ENCODE measurements at places on chromosomes 6 and 20.
A peak's percentile ranks its signal among the peaks of the same experiment; 100 is the strongest.

DNA sequence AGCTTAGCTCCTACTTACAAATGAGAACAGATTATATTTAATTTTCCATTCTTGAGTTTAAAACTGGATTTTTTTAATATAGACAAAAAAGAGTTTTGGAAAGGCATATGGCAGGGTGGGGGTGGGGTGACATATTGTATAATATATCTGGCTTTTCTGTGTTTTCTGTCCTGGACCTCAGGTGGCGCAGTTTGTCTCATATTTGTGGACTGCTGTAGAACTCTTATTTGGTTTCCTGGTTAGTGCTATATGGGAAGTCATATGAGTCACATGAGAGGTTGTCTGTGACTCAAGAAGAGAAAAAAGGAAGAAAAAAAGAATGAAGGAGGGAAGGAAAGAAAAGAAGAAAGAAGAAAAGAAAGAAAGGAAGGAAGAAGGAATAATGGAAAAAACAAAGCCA lies 131.8 kb downstream of the CLVS2 start:
- DNase-seq: no peak

GRCh38 chr20:14717134-14717999 lies 380.0 kb upstream of the FLRT3 start:
- no peak for DNase-seq

DNA sequence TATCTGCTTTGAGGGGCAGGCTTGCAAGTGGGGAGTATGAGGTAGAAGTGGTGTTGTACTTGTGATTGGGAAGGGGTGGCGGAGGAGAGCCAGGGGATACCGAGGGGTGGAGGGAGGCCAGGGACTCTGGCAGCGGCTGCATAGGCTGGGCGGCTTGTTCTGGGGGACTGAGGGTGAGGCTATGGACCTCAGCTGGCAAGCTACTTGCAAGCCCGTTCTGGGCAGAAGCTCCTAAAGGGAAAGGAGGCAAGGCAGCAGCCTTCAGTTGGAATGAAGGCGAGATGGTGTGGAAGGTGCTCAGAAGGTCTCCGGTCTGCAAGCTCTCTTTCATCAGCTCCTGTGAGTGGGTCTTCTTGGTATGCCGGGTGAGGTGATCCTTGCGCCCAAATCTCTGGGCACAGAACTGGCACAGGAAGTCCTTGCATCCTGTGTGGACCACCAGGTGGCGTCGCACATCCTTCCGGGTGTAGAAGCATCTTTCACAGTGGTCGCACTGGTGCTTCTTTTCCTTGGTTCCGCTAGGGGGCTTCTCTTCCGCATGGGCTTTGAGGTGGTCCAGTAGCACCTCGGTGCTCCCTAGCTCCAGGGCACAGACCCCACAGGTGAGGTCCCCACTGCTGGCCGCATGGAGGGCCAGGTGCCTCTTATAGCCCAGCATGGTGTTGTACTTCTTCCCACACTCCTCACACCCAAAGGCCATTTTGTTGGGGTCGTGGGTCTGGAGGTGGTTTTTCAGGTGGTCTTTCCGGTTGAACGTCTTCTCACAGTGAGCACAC lies 66.0 kb downstream of the PLAGL1 start:
- no peak for DNase-seq

GRCh38 chr20:42442716-42443115 lies 747.0 kb downstream of the PTPRT start:
- no peak for DNase-seq

GRCh38 chr6:20978151-20978614 lies 443.9 kb downstream of the CDKAL1 start:
- DNase-seq: no peak

- no peak for DNase-seq
These were observed 73.0 kb downstream of the PHF3 start for GRCh38 chr6:63708631-63709030.

- no peak for DNase-seq
These were observed 69.3 kb downstream of the HDDC2 start for GRCh38 chr6:125232466-125232865.

- no peak for DNase-seq
These were observed 2.7 kb upstream of the DTD1 start for GRCh38 chr20:18585134-18585533.

GRCh38 chr6:127420556-127420955 lies 38.6 kb downstream of the KIAA0408 start:
- DNase-seq: peak; percentile 65

DNA sequence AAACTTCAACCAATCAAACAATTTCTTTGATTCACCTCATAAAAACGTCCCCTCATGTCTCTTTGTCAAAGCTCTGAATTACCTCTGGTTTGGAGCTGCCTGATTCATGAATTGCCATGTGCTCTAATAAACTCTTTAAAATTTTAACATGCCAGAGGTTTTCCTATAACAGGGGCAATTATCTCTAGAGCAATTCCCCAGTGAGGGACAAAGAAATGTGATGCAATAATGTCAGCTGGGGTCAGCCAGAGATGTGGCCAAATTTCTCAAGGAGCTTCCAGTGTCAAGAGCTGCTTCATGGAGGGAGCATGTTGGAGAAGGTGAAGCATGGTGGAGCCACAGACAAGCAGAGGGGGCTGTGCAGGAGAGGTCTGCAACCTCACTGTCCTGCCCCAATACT lies 38.7 kb upstream of the RFPL4B start:
- no peak for DNase-seq

- no peak for DNase-seq
These were observed 33.0 kb downstream of the GHRH start for GRCh38 chr20:37228656-37229055.

DNA sequence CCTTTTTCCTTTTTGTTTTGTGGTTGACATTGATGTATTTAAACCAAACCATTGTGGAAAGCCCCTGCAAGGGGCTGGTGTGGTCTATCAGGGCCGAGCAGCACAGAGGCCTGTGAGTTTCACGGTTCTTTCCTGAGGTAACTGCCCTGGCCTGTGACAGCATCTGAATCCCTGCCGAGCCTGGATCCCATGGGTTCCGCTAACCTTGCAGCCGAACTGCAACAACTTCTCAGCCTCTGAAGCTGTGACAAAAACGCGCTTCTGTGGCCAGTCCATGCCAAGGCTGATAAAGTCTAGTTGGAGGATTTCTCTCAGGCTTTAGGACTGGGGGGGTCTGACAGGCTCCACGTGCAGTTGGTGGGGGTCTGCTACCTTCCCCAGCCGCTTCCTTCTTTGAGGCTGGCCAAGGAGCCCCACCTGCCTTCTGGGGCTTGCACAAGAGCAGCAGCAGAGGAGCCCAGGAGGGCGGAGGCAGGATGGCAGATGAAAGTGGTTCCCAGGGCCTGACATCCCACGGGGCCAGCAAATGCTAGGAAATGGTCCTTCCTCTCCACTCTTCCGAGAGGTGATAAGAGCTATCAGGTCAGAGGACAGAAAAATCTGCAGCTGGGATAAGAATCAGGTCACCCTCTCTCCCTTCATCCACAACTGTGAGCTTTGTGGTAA lies 150.9 kb downstream of the PREX1 start:
- no peak for DNase-seq

- no peak for DNase-seq
These were observed 38.0 kb downstream of the EFCAB8 start for GRCh38 chr20:32896521-32897280.

- no peak for DNase-seq
These were observed 358.2 kb downstream of the KIF16B start for GRCh38 chr20:16215041-16215440.

- DNase-seq: no peak
These were observed at the start of gene TMEM74B for GRCh38 chr20:1184638-1185315. TSS of gene TMEM74B (minus strand) at chr20:1184981. CDS start at chr20:1183801, 1,180 bp downstream.

All from sciatic nerve (tissue), 2 donors.